ENCODE measurements at places on chromosomes 3 and 15.

- no peak for DNase-seq
Measured at GRCh38 chr15:58506064-58506490, 74.3 kb downstream of the LIPC start.

- peak; percentile 34 for DNase-seq
Measured at GRCh38 chr3:9503283-9503682, 50.3 kb downstream of the LHFPL4 start.

GRCh38 chr3:23837691-23838090 is 31.9 kb downstream of the UBE2E1 start:
- no peak for DNase-seq

- no peak for DNase-seq
Measured at GRCh38 chr3:4614070-4614469, 120.9 kb downstream of the ITPR1 start.

DNA sequence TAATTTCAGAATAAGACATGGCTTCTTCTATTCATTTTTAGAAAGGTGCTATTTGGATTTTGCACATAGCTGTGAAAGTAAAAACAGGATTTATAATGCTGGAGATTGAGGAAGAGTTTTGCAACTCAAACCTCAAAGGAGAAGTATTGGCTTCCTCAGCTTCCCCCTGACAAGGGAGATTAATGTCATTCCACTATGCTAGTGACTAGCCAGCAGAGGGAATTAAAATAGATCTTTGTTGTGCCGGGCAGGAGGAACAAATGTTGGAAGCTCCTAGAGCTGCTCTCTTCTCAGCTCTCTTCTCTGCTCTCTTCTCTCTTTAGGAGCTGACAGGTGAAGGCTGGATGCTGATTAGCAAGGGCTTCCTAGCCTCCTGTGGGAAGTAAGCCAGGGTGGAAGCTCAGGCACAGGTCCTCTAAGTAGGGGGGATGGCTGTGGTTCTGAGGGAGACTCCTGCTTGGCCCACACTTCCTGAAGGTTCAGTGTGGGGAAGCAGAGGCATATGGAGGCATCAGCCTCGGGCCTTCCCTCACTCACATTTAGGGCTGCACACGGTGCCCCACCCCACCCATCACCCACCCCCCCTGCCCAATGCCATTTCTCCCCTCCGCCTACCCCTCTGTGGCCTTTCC is 29.6 kb downstream of the CX3CR1 start:
- no peak for DNase-seq

GRCh38 chr3:125511420-125512118 is 8.4 kb downstream of the SNX4 start:
- DNase-seq = no peak

- DNase-seq = no peak
Measured at GRCh38 chr15:67197364-67197695, 57.1 kb downstream of the AAGAB start.

DNA sequence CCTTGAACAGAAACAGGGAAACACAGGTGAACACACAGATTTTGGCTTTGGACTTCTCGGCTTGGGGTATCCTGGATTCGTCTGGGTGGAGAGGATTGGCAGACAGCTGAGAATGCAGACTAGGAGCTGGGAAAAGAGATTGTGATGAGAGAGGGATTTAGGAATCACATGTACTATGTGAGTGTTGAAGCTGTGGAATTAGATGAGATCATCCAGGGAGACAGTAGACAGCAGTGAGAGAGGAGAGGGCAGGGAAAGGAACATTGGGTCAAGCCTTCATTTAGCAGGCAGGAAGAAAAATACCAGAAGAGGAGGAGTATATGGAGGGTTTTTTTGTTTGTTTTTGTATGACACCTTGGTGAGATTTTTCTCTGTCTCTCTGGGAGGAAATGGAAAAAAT is 262.1 kb upstream of the TBL1XR1 start:
- no peak for DNase-seq

DNA sequence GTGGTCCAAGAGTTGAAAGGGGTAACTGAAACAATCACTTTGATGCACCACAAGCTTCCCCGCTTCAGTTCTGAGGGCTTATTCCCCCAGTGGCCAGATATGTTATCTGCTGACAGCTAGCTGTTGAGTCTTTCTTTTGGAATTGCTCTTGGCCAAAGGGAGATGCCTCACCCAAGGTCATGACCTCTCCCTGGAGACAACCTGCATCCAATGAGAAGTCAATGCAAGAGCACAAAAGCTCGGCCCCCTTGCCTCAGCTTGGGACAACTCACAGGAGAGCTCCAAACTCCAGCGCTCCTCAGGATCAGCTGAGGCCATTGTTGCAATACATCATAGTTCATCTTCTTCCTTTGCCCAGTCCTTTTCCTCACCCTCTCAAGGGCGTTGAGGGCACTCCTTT is 31.0 kb upstream of the THBS1 start:
- no peak for DNase-seq

- DNase-seq = no peak
Measured at GRCh38 chr3:71078723-71079525, 504.6 kb downstream of the FOXP1 start.

DNA sequence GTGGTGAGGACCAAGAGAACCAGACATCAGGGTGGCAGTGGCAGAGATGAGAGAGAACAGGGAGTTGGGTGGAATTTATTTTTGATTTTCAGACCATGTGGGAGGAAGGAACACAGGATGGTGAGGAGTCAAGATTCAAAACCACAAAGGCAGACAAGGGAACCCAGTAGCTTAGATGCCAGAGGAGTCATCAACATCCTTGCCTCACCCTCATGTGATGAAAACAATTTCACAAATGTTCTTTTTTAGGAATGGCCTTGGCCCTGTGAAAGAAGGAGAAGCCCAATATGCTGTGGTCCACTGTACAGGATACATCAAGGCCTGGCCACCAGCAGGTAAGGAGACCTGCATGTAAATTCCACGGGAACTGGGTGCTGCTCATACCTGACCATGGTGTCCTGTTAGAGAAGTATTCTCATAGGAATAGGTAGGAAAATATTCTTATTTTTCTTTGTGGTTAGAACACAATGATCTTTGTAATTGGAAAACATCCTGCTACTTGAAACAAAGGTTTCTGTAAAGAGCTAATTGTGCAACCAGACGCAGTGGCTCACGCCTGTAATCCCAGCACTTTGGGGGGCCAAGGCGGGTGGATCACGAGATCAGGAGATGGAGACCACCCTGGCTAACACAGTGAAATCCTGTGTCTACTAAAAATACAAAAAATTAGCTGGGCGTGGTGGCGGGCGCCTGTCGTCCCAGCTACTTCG is 110.0 kb downstream of the ARNT2 start:
- no peak for DNase-seq

- DNase-seq = peak; percentile 36
Measured at GRCh38 chr3:10198761-10199649, 34.3 kb downstream of the IRAK2 start.

DNA sequence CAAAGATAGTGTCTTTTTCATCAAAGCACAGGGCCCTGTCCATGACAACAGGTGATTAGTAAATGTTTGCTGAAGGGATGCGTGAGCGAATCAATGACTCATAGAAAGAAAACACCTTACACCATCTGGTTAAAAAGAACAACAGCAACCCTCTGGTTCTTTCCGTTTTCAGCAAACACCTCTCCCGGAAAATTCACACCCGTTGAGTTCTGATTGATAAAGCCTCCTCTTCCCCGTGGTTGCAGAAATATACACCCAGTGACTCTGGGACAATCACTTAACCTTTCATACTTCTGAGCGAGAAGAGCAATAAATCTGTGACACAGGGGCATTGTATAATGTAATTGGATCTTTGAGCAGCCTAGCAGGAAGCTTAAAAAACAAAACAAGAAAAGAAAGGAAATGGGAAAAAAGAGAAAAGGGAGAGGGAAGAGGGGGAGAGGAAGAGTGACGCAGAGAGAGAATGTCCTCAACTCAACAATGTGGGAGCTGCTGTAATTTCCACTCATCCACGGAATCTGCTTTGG is 37.6 kb downstream of the ADAMTS9 start:
- no peak for DNase-seq

DNA sequence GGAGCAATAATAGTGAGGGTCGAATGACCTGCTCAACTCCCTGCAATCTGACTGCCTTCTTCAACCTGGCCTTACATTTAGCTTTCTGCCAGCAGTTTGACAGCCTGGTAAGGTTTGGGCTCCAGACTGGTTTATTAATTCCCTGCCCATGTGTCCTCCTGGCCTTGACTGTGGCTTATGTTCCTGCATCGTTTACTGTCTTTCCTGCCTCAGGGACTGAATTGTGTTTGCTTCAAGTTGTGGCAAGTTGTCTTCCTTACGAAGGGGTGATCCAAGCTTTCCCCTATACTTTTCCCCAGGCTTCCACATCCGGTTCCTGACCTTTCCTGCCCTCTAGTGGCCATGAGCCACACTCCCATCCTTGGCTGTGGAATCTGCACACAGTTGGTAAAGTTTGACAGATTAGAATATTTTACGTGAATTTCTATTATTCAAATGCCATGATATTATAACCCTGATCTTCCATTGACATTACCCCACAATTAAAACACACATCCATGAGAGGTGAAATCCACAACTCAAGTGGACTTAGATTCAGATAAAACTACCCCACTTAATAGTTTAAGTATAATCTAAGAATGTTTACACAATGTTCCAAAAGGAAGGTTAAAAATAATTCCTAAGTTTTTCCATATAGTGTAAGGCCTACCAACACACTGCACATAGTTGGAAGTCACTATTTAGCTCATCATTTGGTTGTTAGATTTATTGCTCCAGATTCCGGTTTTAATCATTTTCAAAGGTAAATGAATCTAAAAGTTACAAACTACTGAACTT is 95.7 kb downstream of the NEDD4 start:
- no peak for DNase-seq

DNA sequence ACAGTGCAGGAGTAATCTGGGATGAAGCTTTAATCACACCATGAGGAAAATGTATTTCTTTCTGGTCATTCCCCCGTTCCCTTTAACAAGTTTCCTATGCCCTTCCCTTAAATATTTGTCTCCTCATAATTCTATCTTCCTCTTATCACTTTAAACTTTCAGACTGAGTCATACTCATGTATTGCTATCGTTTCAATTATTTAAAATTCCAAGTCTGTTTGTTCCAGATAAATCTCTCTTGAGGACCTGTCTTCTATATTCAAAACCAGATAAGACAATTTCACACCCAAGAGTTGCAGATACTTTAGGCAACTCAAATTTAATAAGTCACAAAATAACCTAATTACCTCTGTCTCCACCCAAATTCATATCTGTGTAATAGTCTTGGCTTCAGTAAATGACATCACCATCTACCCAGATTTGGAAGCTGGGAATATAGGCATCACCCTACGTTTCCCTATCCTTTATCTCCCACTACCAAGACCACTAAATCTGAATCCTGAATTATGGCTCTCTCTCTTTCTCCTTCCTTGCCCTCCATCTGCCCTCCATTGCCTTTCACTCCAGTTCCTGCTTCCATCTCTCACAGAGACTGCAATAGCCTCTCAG is 220.1 kb downstream of the PYDC2 start:
- no peak for DNase-seq

GRCh38 chr3:170055209-170055608 is 17.4 kb downstream of the GPR160 start:
- DNase-seq = no peak

GRCh38 chr15:74613953-74614743 is 1.5 kb upstream of the CLK3 start:
- no peak for DNase-seq

DNA sequence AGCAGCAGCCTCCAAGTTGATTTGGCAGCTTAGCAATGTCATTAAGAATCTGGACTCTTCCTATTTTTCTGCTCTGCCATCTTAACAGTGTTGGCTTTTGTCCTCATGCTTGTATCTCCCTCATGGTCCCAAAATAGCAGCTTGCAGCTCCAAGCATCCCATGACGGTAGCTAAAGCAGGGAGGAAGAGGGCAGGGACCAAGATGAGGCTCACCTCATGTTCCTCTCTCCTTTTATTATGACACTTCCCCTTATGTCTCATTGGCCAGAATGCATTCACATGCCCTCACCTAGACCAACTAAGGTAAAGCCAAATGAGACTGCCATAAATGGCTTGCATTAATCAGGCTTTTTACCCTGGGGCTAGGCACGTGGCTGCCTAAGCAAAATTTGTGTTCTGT is 382.4 kb downstream of the SHQ1 start:
- DNase-seq = no peak

GRCh38 chr3:128432301-128432970 is 34.3 kb downstream of the DNAJB8 start:
- no peak for DNase-seq

- no peak for DNase-seq
Measured at GRCh38 chr3:134839422-134839821, 44.4 kb downstream of the EPHB1 start.

- DNase-seq = peak; percentile 40
Measured at GRCh38 chr3:114213627-114214541, 23.5 kb downstream of the ZNF80 start.

GRCh38 chr15:75532413-75533250 is 46.5 kb downstream of the PTPN9 start:
- no peak for DNase-seq

GRCh38 chr3:13716540-13717221 is 163.2 kb downstream of the WNT7A start:
- no peak for DNase-seq

- DNase-seq = no peak
Measured at GRCh38 chr15:99421758-99422157, 144.0 kb upstream of the MEF2A start.

DNA sequence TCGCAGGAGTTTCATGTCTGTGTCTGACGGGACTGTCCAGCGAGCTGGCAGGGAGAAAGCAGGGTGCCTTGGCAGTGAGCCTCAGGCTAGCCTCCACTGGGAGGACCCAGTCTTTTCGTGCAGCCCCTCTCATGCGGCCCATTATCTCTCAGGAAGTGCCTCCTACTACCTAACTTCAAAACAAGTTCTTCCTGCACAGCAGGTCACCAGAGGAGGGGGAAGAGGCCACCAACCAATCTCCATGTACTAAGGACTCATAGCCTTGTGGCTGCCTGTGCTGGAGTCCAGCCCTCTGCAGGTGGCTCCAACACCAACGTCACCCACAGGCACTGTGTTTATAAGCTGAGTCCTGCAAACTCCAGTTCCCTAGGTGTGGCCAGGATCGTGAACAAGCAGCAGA is 4.8 kb downstream of the VIPR1 start:
- DNase-seq = no peak

GRCh38 chr15:75732809-75733451 is 20.3 kb upstream of the CSPG4 start:
- peak; percentile 21 for DNase-seq

DNA sequence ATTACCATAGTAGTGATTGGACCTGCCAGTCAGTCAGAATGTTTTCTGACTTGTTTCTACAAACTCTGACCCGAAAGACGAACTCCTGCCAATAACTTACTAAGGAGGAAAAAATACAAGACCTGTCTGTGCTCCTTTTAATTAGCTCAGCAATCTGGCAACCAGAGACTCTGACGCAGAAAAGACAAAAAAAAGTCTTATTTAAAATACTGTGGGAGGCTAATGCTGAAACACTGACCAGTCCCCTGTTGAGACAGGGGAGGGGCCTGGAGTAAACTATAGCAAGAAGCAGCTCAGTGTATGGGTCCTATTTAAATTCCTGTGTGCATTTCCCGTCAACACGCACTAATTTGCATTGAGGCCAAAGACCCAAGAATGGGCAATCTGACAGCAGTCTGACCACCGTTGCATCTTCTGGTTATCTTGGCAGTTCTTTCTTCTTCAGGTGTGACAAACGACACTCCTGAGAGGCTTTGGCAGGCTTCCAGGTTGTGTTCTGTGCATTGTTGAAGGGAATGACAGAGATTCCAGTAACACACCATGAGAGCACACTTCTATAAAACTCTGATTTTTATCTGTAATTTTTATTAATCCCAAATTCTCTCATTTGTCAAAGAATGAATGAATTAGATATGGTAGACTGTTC is 1114.3 kb downstream of the IGSF11 start:
- DNase-seq = no peak

Data from stimulated activated CD8-positive, alpha-beta memory T cell treated with anti-CD3 and anti-CD28 coated beads, Interleukin-7, amount 100 ng/mL, for 1 hour (primary cell).